Left colon (tissue), 2 donors: ENCODE measurements at places on chromosomes 3 and 15.

- DNase-seq = no peak
Observed at GRCh38 chr3:191151653-191152052, 47.4 kb upstream of the OSTN start.

GRCh38 chr15:99303907-99304306 lies 52.6 kb downstream of the LRRC28 start:
- no peak for DNase-seq

- no peak for DNase-seq
Observed at GRCh38 chr3:25257026-25257425, 171.0 kb upstream of the RARB start.

GRCh38 chr15:87312221-87312620 lies 944.3 kb downstream of the NTRK3 start:
- DNase-seq = no peak

- DNase-seq = no peak
Observed at GRCh38 chr3:123278446-123278845, 76.7 kb downstream of the SEC22A start.

DNA sequence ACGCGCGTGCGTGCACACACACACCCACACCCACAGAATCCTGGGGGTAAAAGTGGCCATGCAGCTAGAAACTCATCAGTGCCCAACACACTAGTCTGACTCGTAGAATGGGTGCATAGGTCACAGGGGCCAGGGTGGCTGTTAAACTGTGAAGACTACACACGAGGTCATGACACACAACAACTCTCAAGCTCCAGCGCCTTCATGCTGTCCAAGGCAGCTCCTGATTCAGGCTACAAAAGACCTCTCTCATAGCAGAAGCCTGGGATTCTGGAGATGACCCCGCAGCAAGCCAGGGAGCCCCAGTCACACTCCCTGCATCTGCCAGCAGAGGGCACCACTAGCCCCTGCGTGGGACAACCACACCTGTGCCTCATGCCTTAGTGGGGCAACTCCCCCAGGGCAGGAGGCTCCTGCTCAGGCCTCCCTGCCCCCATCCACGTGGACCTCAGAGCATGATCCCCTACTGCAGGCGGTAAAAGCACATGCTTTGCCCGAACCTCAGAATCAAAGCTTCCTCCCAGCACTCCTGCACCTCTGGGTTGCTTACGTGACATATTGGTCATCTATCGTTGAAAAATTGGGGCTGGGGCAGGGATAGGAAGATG lies 93.1 kb downstream of the LRIG1 start:
- peak; percentile 61 for DNase-seq

DNA sequence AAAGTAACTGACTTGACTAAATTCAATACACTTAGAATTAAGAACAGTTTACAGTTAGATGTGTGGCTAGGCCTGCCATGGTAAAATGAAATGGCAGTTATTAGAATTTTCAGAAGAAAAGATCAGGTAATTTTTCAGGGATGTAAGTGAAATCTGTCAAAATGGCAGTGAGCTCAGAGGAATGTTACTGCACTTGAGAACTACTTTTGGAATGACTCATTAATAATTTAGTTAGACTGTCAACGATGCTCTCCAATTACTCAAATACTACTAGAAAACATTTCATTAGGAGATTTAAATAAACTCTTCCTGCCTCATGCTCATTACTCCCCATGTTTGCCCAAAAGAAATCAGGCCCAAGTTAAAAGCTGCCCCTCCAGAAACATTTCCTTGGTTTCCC lies 84.4 kb downstream of the RFTN1 start:
- no peak for DNase-seq

- no peak for DNase-seq
Observed at GRCh38 chr3:38574411-38575278, 74.8 kb downstream of the SCN5A start.
